Smooth muscle cell of the pulmonary artery (primary cell): ENCODE measurements at places on chromosomes 7 and 10. TPM values are rescaled to one million over a fixed set of nuclear protein-coding genes. Genes with fewer than 3 reads are reported as not detected.

NKX1-2 gene
- not detected in 2 replicates for total RNA-seq

SKAP2 gene
- total RNA-seq: 8.2 and 19.0 TPM in 2 replicates

FBXO24 gene
- total RNA-seq: 0.13 and 0.20 TPM in 2 replicates

IL6 gene
- total RNA-seq: 62.2 and 108 TPM in 2 replicates

PAPOLB gene
- 0.07 and 0.39 TPM in 2 replicates for total RNA-seq

PRF1 gene
- total RNA-seq: not detected in 2 replicates

AKR1C3 gene
- total RNA-seq: 42.8 and 74.1 TPM in 2 replicates

ACTR3C gene
- 0.13 and 0.63 TPM in 2 replicates for total RNA-seq

ATP5MK gene
- 71.9 and 103 TPM in 2 replicates for total RNA-seq

ZNF22 gene
- 9.5 and 10.8 TPM in 2 replicates for total RNA-seq

ATE1 gene
- 29.0 and 30.2 TPM in 2 replicates for total RNA-seq

STAG3 gene
- 0.99 and 2.2 TPM in 2 replicates for total RNA-seq

MBL2 gene
- total RNA-seq: not detected in 2 replicates

PKD2L1 gene
- not detected in 2 replicates for total RNA-seq

METTL27 gene
- 1.9 and 2.9 TPM in 2 replicates for total RNA-seq

NOD1 gene
- 6.6 and 7.7 TPM in 2 replicates for total RNA-seq

AMZ1 gene
- total RNA-seq: 0.50 and 1.2 TPM in 2 replicates

NRG3 gene
- total RNA-seq: not detected in 2 replicates

LIPK gene
- total RNA-seq: not detected in 2 replicates

GBX1 gene
- total RNA-seq: not detected in 2 replicates

PPP1R17 gene
- total RNA-seq: not detected in 2 replicates

GPR37 gene
- total RNA-seq: 1.5 and 2.7 TPM in 2 replicates

MRPS16 gene
- total RNA-seq: 43.9 and 50.1 TPM in 2 replicates

PALD1 gene
- 0.40 and 1.4 TPM in 2 replicates for total RNA-seq
